T1000 (cell line): ENCODE measurements at places on chromosomes 2 and 18.

- no peak for DNase-seq
Measured at GRCh38 chr2:150944315-150944714, 317.3 kb downstream of the RBM43 start.

GRCh38 chr2:42132966-42133641, 36.0 kb upstream of the EML4 start:
- peak; percentile 85 for DNase-seq

DNA sequence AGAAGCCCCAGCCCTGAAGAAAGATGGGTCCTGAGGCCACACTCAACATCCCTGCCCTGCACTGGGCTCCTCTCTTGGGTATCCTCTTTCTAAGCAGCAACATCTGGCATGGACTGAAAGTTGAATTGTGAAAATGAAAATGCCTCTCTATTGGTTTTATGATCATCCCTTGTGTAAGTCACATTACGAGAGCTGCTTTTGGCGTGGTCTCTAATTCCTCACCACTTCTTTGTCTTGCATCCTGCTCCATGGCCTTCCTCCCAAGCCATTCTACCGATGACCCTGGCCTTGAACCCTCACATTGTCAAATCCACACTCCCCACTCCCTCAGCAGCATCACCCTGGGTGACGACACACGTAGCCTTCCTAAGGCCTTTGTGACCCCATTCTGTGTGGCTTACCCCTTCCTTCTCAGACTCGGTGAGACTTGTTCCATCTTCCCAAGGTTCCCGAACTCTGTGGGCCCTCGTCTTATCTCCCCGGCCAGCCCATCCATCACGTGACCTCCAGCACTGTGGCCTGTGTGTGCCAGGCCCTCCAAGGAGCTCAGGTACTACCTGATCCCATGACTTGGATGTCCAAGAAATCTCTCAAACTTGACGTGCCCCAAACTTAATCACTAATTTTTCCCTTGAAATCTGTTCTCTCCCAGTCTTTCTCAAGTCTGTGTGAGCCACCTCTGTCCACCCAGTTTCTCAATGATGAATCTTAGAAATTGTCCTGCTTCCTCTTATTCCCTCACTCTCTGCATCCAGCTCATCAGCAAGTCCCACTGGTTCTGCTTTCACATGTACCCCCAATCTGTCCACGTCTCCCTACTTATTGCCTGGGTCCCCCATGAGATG, 194.7 kb upstream of the HS6ST1 start:
- no peak for DNase-seq

DNA sequence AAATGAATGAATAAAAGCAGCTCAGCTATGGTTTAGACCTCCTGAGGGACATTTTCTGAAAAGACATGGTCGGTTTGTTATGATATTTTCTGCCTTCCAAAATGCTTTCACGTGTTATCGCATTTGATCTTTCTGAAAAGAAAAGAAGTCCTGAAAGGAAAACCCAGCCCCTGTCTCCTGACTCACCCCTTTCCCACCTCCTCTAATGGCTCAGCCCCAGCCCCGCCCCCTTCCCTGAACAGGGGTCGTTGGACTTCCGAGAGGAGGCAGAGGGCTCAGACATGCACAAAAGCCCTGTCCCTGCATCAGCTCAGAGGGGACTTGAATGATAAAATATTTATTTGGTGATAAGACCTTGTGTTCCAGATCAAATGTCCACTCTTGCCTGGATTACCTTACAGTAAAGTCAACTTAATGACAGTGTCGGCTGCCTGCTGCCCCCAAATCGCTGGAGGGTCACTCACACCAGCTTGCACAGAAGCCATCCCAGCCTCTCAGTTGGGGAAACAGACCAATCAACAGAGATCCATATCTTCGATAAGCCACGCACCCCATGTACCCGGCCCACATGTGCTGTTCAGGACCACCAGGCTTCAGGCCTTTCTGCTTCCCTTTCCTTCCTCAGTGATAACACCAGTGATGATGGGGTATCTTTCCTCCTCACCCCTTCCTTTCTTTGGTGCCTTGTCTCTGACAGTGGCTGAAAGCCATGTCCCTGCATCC, 69.6 kb downstream of the CLHC1 start:
- no peak for DNase-seq

GRCh38 chr2:68404164-68404563, 39.1 kb downstream of the PLEK start:
- no peak for DNase-seq

DNA sequence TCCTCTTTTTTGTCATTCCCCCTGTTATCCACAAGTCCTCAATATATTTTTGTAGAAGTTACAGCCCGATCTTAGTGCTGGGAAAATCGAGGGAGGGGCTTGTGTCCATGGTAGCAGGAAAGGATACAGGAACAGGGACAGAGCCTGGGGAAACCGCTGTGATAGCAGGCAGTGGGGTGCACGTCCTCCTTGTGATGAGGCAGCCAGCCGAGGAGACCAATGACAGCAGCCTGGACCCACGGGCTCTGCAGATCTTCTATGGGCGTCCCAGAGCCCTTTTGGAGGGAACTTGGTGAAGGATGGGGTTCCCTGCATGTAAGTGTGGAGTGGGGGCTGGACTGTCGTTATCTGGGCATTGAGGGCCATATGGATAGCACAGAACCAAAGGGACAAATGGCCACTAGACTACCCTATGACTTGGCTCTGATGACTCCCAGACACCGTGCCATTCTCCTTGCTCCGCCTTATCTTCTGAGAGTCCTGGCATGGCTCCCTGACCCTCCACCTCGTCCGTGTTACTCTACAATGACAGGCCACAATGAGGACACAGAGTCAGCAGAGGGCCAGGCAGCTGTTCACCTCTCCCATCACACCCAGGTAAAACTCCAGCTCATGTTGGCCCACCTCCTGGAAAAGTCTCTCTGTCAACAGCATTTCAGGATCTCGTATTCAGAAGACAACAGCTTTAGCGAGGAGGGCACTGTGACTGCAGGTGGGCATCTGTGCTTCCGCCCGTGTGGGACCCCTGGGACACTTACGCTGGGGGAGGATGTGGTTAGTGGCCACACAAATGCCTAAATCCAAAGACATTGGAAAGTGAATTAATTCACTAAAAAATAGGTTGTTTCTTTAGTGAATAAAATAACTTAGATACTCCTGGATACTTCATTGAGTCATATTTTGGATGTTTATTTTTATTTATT, 100.1 kb downstream of the VAPA start:
- DNase-seq, result no peak

- DNase-seq, result no peak
Measured at GRCh38 chr2:55345064-55345463, 74.6 kb downstream of the CCDC88A start.

GRCh38 chr2:207256476-207257207, 90.9 kb upstream of the KLF7 start:
- no peak for DNase-seq

- no peak for DNase-seq
Measured at GRCh38 chr2:118250463-118250862, 162.2 kb downstream of the INSIG2 start.

GRCh38 chr2:10057231-10058107, 14.1 kb downstream of the KLF11 start:
- peak; percentile 21 for DNase-seq

DNA sequence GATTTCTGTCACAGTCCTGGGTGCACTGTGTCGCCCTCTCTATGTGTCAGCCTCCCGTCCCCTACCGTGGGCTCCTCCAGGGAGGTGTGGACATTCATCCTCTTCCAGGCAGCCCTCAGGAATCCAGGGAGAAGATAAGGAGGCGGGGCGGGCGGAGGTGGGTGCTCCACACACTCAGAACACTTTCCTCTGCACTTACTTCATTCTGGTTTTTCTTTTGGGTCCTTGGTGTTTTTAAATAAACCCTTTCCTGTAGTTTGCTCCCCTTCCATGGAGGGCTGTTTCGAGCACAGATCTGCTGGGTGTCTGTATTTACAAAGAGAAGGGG, 183.9 kb downstream of the FAM210A start:
- DNase-seq, result no peak

DNA sequence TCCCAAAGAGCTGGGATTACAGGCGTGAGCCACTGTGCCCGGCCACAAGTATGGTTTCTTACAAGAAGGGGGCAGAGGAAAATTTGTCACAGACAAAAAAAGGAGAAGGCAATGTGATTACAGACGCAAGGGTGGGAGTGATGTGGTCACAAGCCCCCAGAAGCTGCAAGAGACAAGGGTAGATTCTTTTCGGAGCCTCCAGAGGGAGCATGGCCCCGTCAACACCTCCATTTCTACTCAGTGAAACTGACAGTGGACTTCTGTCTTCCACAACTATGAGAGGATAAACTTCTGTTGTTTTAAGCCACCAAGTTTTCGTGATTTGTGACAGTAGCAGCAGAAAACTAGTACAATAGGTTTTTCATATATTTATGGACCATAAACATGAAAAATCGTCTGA, 2.1 kb upstream of the TCF7L1 start:
- no peak for DNase-seq

GRCh38 chr2:167212014-167212648, 323.9 kb downstream of the XIRP2 start:
- DNase-seq, result no peak

DNA sequence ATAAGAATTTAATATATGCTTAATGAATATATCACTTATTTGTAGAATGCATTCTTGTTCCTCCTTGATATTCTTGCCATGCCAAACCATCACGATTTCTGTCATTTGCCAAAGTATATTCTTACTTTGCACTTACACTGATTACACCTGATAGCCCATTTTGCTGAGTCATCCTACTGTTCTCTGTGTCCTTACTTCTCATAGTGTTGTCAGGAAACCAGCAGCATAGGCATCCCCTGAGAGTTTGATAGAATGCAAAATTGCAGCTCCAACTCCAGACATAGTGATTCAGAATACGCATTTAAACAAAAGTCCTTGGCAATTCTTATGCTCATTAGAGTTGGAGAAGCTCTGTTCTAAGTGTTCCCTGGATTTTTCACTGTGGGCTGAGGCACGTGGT, 687.1 kb downstream of the DPP10 start:
- DNase-seq, result no peak

GRCh38 chr2:225574582-225575138, 175.2 kb downstream of the NYAP2 start:
- no peak for DNase-seq

- no peak for DNase-seq
Measured at GRCh38 chr18:35982409-35983114, 10.1 kb downstream of the RMP24 start.

DNA sequence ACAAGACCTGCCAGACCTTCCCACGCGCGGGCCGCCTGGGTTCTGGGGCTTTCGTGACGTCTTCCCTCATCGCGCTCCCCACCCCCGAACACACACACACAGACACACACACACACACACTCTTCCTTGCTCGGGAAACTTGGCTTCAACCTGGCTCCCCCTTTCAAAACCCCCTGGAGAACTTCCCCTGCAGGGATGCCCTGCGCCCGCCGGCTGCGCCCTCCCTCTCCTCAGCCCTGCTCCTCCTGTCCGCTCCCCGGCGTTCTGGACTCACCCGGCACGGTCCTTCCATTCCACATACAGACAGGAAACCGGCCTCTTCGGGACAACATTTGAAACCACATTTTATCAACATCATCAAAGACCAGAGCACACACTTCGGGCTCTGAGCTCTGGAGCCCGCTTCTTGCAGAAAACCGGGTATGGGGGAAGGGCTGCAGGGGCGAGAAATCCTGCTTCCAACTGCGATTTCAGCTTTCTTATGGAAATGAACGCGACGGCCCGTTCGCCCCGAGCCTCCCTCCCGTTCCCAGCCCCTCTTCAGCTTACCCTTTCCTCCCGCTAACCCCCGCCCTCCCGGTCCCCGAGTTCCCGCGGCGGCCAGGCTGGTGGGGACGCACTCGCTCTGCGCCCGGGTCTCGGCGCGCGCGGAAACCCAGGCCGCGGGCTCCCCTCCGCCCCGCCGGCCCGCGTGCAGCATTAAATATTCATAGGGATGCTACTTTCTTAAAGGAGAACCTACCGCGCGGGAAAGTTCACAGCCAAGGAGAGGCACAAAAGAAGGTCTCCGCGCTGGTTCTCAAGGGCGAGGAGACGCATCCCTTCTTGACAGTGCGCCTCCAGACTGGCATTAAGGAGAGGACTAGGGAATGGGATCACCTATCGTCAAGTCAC, 18.3 kb downstream of the POU3F3 start:
- DNase-seq, result no peak

DNA sequence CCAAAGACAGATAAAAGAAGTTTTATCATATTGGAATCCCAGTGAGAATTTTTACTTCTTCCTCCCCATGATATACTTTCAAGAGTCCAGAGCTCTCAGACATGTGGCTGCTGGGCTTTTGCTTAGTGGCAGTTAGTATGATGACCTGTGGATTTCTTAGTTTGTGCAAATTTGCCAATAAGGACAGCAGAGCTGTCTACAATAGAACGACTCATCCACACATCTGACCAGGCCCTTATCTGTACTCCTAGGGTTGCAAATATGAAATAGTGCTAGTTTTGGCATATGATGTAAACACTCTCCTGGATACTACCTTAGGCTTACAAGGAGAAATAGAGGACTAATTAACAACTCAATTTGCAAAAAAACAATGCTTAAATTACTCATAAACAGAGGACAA, 758.4 kb upstream of the TMEFF2 start:
- DNase-seq, result no peak

DNA sequence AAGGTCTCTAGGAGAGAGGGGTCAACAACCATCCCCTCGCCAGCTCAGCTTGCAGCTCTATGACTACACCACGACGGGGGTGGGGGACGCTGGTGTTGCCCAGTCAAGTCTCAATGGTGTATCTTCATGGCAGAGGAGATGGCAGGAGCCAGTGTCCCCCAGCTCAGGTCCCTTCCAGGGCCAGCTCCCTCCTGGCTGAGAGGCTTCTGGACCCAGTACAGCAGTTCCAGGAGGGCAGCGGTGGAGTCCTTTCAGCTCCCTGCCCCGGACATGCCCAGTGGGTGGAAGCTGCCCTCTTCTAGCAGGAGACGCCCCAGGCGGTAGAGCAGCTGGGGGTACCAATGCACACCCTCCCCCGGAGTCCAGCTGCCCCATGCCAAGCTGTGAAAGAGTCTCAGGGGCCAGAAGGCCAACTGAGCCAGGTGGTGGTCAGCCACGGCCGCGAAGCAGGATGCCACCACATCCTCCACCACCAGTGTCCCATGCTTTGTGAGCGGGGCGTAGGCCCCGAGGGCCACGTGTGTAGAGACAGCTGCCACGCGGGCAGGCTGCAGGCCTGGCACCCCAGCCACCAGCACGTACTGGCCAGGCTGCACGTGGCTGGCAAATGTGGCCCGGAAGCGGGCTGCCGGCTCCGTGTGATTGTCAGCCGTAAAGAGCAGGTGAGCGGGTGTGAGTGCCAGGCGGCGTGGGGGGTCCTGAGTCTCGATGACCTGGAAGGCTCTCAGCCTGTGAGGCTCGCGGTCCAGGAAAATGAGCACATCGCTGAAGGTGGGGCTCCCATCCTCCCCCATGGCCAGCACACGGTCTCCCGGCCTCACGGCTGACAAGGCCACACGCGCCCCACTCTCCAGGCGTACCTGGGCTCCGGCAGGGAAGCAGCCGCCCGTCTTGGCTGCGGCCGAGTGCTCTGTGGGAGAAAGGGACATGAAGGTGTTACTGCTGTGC, 5.5 kb downstream of the IHH start:
- no peak for DNase-seq
